Cardiac fibroblast (primary cell): ENCODE measurements at places on chromosomes 7 and 10.

- DNase-seq = no peak
Observed at GRCh38 chr10:24561453-24561852, 162.2 kb downstream of the ARHGAP21 start.

GRCh38 chr10:102327641-102328040 is 67.9 kb upstream of the NFKB2 start:
- no peak for DNase-seq

DNA sequence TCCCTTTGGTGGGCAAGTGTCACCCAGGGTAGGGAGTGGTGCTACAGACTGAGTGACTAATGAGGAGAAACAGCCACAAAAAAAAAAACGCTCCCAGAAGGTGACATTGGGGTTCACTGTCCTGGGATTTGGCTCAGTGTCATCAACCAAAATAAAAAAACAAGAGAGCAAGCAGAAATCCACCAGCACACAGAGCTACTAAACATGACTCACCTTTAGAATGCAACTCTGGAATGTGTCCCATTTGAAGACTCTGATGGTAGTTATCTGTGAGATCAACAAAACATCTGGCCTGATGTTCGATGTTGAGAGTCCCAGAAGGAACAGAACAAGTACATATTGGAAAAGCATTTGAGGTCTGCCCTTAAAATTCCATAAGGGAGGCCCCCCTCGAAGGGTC is 200.3 kb upstream of the LYZL2 start:
- peak; percentile 76 for DNase-seq

- no peak for DNase-seq
Observed at GRCh38 chr7:12746211-12746610, 58.8 kb downstream of the ARL4A start.

DNA sequence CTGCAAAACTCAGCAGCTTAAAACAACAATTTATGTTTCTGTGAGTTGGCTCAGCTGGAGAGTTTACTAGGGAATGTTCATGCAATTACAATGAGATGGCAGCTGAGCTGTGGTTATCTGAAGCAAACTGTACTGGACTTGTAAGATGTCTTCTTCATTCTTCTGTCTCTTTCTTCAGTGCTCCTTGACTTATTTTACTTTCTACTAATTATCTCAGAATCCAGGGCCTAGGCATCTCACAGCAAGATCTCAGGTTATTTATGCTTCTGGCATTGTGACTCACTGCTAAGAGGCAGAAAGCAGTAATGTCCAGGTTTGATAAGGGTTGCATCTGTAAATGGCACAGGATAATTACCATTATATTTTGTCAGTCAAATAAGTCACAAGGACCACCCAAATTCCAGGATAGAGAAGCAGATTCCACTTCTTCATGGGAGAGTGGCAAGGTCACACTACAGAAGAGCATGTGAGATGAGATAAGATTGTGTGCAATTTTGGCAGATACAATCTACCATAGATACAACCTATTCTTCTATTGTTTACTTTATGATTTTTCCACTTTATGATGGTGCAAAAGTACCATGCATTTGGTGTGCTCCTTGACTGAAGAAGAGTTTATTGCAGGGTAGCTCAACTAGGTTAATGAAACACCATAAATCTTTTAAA is 16.8 kb downstream of the VIM start:
- DNase-seq = no peak

DNA sequence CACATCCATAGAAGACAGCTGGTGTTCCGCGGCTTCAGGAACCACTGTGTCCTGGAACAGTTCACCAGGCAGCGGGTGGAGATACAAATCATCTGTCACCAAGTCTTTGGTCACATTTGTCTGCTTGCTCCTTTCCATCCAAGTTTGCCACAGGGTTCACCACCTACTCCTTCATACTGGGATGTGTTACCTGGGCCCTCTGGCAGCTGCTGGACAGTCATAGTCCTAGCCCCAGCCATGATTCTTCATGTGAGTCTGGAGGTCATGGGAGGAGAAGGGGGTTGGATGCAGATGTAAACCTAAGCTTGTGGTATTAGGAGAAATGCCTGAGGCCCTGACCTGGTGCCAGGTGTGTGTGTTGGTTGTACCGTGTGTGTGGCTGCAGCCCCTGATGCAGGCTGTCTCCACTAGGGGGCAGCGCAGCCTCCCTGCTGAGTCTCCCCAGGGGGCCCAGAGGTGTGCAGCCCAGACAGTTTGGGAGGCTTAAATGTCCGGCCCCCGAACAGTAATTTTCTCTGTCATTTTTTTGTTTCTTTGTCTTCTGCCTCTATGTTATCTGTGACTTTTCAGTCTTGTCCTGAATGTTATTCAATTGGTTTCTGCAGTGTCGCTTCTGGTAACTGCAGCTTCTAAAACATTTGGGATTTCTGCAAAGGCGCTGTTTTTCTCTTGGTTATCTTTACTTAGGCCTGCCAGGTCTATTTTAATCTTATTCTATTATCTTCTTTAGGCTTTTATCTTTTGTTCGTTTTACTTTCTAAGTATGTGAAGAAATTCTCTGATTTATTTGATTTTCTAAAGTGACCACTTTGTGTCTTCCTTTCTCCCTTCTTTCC is 14.8 kb downstream of the NPS start:
- no peak for DNase-seq

GRCh38 chr10:50310560-50311174 is 59.4 kb upstream of the ASAH2 start:
- no peak for DNase-seq

DNA sequence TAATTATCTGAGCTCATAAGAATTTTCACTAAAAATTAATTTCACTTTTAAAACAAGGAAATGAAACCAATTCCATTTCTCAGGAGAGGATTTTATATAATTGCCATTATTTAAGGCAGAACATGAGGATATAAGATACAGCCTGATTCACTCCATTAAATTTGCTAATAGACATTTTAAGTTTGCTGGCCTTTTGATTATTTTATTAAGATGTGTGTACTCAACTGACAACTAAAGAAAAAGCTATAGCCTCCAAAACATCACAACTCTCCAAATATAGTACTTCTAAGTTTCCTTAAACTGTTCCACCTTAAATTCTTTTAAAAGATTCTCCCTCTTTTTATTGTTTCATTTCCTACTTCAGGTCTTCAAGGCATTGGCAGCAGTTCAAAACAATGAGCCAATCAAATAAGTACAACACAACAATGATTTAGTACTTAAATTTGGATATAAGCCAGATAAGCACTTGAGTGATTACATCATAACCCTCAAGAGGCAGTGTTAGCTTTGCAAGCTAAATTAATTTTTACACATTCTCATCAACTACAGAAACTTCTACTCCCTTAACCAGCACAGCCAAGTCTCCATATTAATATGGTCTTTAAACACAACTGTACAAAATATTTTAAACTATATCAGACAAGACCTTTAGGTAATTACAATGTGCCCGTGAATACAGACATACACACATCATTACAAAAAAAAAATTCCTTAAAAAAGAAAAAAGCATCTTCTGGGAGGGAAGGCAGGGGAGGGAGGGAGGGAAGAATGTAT is 121.8 kb downstream of the KMT2C start:
- peak; percentile 97 for DNase-seq

GRCh38 chr7:22117222-22117621 is 171.5 kb upstream of the CDCA7L start:
- no peak for DNase-seq
